ENCODE measurements at places on chromosomes 4 and X. TPM values are rescaled to one million over a fixed set of nuclear protein-coding genes. Genes with fewer than 3 reads are reported as not detected.

PRR32 gene
- total RNA-seq: not detected

SLC2A9 gene
- 0.74 TPM for total RNA-seq

GRCh38 chr4:117577686-117578311, 456.5 kb upstream of the NDST3 start:
- DNase-seq: no peak

DNA sequence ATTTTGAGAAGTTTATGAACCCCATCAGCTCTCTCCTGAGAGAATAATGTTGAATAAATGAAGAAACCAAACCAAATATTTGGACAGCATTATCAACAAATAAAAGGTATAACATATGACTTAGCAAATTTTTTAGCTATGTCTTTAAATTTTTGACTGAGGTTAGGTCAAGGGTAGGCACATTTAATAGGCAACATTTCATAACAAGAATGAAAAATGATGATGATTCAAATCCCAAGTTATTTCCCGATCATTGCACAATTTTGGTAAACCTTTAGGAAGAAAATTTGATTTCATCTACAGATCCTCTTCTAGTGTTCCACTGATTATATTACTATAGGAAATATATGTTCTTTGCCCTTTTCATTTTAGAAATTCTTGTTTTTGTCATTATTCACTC, 123.7 kb upstream of the TLR3 start:
- peak; percentile 38 for DNase-seq
